ENCODE measurements at places on chromosomes 3 and 15. TPM values are rescaled to one million over a fixed set of nuclear protein-coding genes. Genes with fewer than 3 reads are reported as not detected.

CHAC1 gene
- 12.0 TPM for total RNA-seq

RGMA gene
- total RNA-seq, result 7.5 TPM

P3H2 gene
- 11.0 TPM for total RNA-seq

SEMA3B gene
- total RNA-seq, result 4.6 TPM

COL8A1 gene
- 726 TPM for total RNA-seq

Data from hair follicle dermal papilla cell (primary cell).